ENCODE measurements at places on chromosomes 7 and 10.

- DNase-seq, result no peak
Observed at GRCh38 chr7:6340241-6340640, 67.8 kb upstream of the CYTH3 start.

DNA sequence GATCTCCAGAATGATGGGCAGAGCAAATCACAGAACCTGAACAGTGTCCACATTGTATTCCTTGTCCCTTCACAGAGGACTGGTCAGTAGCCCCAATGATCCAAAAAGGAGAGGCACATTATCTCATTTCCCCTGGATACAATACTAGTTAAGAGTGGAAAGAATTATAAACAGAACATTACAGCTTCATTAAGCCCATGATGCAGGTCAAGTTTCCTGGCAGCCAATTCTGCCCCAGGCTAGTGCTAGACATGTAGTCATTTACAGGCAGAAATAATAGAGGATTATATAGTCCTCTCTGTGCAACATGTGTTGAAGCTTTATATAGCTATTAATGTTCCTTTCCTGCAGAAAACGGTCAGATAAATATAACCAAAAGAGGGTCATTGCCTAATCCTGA is 124.3 kb upstream of the WNT16 start:
- DNase-seq, result peak; percentile 67

- no peak for DNase-seq
Observed at GRCh38 chr10:129272866-129273650, 194.0 kb upstream of the MGMT start.

GRCh38 chr10:105024184-105024583 is 383.1 kb downstream of the SORCS3 start:
- DNase-seq, result no peak

- DNase-seq, result peak; percentile 49
Observed at GRCh38 chr10:70198696-70199466, 28.6 kb upstream of the SAR1A start.

DNA sequence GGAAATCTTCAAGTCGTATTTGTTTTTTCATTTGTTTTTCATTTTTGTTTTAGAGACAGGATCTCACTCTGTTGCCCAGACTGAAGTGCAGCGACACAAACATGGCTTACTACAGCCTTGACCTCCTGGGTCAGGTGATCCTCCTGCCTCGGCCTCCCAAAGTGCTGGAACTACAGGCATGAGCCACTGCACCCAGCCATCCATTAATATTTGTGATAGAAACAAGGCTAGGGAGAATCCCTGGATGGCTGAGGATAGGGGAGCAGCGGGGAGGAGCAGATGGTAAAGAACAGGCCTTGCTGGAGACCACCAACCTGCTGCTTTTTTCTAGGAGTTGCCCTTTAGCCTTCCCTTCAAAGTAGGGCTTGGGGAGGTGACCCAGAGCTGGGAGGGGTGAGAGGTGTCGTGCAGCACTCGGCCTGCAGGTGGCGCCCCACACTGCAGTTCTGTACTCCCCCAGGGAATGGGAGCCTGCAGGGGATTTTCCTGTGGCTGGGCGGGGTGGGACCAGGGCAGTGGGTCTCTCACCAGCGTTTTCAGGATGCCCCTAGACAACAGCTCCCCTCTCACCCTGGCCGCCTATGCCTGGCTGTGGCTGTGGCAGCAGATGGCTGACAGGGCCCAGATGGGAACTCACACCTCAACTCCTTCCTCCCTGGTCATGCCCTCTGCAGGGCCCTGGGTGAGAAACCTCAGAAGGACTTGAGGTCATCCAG is 12.6 kb upstream of the CDH23 start:
- peak; percentile 14 for DNase-seq

GRCh38 chr10:93749218-93749799 is 8.4 kb upstream of the LGI1 start:
- DNase-seq, result peak; percentile 19

GRCh38 chr7:4725014-4725849 is 43.1 kb downstream of the FOXK1 start:
- peak; percentile 88 for DNase-seq

DNA sequence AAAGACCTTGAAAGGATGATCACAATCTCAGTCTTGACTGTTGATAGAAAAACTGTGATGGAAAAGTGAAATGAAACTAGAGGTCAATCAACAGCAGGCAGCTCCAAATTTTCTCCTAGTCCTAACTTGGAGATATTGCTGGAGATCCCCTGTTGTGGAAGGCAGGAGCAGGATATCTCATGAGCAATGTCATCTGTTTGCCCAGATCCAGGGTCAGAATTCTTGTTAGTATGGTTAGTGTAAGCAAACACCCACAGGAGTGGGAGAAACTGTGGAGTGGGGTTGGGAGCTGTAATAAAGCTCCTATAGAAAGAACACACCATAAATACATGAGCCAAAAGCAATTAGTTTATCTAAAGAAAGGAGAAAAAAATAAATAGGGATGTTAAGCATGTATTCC is 169.0 kb downstream of the AKR1D1 start:
- DNase-seq, result no peak

GRCh38 chr10:115844591-115844990 is 428.4 kb downstream of the GFRA1 start:
- no peak for DNase-seq

DNA sequence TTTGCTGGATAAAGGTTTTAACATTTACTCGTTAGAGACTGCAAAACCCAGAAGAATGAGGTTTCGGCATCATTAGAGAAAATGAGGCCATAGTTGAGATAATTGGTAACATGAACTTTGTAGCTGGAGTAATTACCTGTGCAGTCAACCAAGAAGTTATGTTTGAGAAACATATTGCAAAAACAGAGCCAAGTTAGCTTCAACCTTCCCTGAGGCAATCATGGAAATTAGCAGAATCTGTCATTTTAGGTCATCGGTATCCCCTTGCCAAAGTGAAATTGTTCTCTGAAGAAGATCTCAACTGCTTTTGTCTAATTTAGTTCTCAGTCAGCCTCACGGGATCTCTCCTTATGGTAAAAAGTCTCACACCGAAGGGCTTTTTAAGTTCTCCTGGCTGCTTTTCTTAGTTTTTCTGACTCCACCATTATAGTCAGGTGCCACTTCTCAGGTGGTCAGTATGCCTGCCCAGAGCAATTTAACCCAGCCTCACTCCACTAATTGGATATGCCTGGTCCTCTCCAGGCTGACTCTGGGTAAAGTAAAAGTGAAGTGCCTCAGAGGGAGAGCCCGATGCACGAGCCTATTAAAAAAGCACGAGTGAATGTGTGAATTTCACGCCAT is 52.5 kb downstream of the NRCAM start:
- DNase-seq, result peak; percentile 75
